ENCODE measurements at places on chromosomes 13 and 19.

DNA sequence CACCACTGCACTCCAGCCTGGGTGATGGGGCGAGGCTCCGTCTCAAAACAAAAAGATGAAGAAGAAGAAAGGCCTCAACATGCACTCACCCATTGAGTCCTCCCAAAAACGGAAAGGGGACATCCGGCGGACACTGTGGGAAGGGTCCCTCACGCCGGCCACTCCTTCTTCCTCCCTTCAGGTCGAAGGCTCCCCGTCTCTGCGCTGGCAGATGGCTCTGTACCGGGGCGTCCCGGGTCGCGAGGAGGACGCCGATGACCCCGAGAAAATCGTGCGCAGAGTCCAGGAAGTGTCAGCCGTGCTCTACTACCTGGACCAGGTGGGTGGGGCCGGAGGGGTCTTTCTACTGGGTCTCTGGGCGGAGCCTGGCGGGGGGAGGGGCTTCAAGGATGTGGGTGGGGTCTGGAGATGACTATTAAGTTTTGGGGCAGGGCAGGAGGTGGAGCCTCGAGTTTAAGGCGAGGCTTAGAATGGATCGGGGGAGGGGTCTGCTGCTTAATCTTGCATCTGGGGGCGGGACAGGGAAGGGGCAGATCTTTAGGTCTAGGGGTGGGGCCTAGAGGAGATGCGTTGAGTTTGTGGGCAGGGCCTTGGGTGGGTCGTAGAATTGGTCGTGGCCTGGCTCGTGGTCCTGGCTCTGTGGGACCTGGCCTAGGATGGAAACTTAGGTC lies 90.2 kb downstream of the MAP4K1 start:
- DNase-seq, result no peak

DNA sequence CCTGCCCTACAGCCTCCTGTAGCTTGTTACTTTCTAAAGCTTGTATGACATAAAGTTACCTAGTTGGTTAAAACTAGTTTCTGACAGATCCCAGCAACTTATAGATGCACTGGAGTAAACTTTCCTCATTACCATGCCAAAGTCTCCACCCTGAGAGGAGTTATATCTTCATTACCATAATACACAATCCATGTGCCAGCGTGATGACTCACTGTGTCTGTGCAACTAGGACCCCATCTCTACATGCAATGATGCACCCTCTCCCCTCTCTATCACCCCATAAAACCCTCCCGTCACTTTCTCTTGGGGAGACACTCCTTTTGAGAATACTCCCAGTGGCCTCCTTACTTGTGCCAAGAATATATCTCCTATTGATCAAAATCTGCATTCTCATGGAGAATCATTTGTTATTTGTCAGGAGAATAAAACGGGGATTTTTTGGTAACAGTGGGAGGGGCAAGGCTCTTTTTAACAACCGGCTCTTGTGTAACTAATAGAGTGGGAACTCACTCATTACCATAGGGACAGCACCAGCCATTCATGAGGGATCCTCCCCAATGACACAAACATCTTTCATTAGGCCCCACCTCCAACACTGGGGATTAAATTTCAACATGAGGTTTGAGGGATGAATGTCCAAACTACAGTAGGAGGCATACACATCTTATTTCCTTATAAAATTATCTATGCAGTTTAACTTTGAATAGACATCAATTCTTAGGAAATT lies 235.1 kb upstream of the ATXN8OS start:
- DNase-seq, result no peak

DNA sequence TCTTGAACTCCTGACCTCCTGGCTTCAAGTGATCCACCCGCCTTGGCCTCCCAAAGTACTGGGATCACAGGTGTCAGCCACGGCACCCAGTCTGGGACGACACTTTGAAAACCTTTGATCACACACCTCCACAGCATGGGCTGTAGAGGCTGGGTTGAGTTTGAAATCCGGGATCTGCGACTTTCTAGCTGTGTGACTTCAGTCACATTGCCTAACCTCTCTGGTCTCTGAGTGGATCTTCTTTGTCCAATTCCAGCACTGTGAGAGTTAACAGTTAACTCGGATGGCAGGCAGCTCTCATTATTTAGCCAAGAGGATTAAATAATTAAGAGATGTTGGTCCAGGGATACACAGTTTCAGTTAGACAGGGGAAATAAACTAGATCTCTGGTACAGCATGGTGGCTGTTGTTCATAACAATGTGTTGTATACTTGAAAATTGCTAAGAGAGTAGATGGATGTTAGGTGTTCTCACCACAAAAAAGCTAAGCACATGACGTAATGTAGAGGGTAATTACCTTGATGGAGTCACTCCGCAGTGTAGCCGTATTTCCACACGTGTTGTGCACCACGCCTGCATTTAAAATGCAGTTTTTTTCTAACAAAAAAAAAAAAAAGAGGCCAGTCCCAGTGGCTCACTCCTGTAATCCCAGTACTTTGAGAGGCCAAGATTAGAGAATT lies 1.9 kb downstream of the GALP start:
- no peak for DNase-seq

DNA sequence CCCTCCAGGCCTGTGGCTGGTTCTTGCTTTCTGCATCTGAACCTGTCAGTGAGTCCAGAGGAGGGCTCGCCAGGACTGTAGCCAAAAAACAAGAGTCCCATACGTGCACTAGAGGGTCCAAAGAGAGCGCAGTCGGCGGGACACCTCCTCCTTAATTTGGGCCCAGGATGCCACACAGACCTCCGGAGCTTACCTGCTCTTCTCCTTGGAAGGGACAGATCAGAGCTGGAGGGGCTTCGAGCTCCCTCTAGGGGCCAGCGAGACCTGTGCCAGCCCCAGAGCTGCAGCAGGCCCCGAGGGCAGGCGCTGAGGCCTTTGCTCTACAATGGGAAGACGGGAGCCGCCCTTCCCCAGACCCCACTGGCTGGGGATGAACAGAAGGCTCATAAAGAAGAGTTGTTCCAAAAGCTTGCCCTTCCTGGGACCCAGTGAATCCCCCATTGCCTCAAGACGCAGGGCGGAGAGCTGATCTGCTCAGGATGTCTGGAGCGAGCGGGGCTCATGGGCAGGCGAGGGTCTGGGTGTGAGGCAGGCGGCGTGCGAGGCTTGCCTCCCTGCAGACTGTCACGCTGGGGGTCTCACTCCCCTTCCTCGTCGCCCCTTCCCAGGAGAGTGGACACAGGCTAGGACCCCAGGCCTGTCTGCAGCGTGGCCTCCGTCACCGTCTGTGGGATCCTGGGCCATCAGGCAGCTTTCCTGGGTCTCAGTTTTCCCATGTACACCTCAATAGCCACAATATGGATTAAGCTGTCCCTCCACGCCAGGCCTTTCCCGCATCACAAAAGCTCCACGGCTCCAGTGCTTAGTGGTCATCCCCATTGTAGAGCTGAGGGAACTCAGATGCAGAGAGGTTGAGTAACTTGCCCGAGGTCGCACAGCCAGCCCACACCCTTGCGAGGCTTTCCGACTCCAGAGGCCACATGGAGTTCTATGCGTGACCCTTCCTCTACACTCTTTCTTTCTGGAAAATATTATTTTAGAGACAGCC lies 46.9 kb upstream of the VSTM2B start:
- DNase-seq, result no peak

GRCh38 chr13:90673746-90674145 lies 673.7 kb upstream of the MIR17HG start:
- no peak for DNase-seq

DNA sequence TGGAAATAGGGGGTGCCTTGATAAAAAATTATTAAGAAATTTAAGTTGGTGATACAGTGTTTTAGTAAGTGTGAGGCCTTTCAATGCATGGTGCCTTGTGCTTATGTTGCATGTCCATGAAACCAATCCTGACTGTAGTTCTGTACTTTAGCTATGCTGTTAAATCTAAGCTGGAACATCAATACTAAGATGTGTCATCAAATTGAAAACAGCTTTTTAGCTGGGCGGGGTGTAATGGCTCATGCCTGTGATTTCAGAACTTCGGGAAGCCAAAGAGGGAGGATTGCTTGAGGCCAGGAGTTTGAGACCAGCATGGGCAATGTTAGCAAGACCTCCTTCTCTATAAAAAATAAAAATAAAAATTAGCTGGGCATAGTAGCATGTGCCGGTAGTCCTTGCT lies 930.3 kb upstream of the PCDH9 start:
- DNase-seq, result no peak

GRCh38 chr19:40093416-40093815 lies 2.7 kb upstream of the ZNF780A start:
- no peak for DNase-seq

- DNase-seq, result no peak
Measured at GRCh38 chr19:12794971-12795381, 3.7 kb downstream of the JUNB start.

DNA sequence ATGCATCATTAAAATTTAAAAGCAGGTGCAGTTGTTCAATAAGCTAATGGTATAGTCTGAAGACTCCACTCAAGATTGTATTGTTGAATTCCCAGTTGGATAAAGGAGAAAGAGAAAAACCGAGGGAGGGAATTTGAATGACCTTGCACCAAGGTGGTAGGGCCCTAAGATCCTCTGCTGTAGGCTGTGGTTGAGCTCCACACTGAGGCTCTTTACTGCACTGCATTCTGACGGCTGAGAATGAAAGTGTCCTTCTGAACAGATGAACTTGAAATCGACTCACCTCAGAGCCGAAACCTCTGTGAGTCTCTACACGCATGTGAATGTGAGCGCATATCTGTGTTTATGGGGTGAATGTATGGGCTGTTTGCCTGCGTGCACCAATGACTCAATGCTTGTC lies 388.9 kb upstream of the DACH1 start:
- no peak for DNase-seq

- no peak for DNase-seq
Measured at GRCh38 chr19:51808333-51808986, 13.5 kb downstream of the FPR3 start.

DNA sequence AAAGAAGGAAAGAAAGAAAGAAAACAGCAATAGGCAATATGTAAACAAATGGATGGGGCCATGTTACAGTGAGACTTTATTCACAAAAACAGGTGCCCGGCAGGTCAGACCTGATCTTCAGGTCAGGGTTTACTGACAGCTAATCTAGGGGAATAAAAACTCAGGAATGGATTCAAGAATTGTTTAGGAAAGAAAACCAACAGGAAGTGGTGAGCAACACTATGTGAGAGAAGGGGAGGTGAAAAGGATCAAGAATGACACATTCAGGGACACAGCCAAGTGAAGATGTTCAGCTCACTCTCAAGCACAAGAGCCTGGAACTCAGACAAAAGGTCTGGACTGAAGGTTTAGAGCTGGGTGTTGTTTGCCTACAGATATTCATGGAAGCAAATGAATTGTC lies 244.5 kb downstream of the EFNB2 start:
- DNase-seq, result no peak

GRCh38 chr19:37905946-37906868 lies at the start of gene WDR87:
TSS of gene WDR87 (minus strand) at chr19:37906594. CDS start at chr19:37898239, 8,355 bp downstream.
- no peak for DNase-seq

GRCh38 chr13:77406644-77407440 lies 79.9 kb upstream of the MYCBP2 start:
- DNase-seq, result no peak

- DNase-seq, result no peak
Measured at GRCh38 chr19:1656988-1657536, 4.6 kb upstream of the TCF3 start.

GRCh38 chr13:105048677-105049076 lies 1486.8 kb downstream of the EFNB2 start:
- no peak for DNase-seq

DNA sequence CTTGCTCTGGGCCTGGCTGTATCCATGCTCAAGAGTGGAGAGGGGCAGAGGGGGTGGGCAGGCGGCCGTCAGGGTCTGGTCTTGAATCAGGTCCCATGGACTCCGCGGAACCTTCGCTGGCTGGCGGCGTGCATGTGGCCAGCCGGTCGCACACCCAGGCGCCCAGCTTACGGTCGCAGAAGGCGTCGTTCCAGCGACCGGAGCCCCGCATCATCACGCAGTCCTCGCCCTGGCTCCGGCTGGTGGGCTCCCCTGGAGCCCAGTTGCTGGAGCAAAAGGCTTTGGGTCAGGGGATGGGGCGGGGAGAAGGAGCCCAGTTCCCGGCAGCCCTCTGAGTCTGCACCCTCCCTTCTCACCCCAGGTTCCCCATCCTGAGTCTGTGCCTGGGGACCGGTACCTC lies 8.5 kb downstream of the TRAPPC5 start:
- DNase-seq, result no peak

DNA sequence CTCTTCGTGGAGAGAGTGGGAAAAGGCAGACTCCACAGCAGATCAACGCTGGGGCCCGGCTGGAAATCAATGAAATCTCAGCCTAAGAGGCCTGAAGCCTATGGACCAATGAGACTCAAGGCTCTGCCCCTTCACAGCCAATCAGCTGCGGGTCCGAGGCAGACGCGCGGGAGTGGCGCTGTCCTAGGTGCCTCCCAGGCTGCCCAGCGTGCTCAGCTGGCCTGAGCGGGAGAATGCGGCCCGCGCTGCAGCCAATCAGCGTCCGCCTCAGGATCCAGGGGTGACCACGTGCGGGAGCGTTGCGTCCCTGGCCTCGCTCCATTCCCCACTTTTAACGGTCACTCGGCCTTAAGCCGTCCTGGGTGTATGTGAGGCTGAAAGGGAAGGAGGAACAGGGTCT lies at the start of gene ZBTB32:
Gene ZBTB32 (plus strand): TSS at position 341 of the 400 bp plus-strand sequence. CDS start 10,069 bp downstream, outside the sequence.
- DNase-seq, result no peak

GRCh38 chr13:97568850-97569249 lies 134.9 kb downstream of the RAP2A start:
- DNase-seq, result no peak

DNA sequence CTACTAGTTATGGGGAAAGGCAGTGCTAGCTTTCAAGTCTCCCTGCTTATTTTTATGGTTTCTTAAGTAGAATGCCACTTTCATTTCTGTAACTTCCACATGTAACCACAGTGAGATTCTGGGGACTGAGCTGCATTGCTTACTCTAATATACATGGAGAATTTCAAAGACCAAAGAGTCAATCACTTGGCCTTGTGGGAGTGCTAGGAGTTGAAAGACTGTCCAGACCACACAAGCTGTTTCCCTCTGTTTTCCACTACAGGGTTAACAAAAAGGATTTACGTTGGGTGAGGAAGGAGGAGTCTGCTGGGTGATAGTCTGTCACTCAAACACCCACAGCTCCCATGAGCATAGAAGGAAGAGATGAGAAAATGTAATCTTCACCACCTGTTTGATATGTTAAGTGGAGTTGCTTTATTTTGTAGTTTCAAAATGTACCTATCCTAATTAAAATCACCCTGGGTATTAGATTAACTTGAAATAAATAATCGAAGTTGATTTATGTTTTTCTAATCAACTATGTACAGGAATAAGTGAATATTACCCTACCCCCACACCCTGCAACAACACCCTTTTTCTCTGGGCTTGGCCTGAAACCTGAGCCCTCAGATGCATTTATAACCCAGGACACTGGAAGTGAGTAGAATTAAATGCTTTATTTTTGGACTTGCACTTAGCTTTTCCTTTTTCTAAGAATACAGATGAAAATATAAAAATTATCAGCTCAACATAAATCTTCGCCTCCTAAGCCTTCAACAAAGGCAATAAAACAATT lies 225.8 kb upstream of the SLC10A2 start:
- DNase-seq, result no peak

GRCh38 chr13:25874064-25874737 lies 177.6 kb downstream of the SHISA2 start:
- DNase-seq, result no peak

GRCh38 chr13:113142876-113143275 lies 15.6 kb upstream of the PROZ start:
- no peak for DNase-seq
